ENCODE measurements at places on chromosomes 13 and 19.

GRCh38 chr13:110265682-110266430 is 41.1 kb downstream of the COL4A1 start:
- DNase-seq = no peak

GRCh38 chr13:66914155-66914554 is 316.0 kb downstream of the PCDH9 start:
- DNase-seq = no peak

DNA sequence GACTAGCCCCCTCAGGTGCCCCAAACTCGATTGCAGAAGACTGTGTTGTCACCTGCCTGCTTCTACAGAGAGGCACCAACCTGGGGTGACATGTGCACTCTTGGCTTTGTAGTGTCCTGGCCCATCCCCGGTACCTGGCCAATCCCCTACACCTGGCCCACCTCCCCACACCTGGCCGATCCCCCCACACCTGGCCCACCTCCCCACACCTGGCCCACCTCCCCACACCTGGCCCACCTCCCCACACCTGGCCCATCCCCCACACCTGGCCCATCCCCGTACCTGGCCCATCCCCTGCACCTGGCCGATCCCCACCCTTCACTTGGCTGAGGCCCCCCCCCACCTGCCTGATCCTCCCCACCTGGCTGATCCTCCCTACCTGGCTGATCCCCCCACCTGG is 25.4 kb downstream of the ATP11A start:
- no peak for DNase-seq

- no peak for DNase-seq
These were observed 29.6 kb downstream of the TNFSF11 start for GRCh38 chr13:42603571-42603970.

DNA sequence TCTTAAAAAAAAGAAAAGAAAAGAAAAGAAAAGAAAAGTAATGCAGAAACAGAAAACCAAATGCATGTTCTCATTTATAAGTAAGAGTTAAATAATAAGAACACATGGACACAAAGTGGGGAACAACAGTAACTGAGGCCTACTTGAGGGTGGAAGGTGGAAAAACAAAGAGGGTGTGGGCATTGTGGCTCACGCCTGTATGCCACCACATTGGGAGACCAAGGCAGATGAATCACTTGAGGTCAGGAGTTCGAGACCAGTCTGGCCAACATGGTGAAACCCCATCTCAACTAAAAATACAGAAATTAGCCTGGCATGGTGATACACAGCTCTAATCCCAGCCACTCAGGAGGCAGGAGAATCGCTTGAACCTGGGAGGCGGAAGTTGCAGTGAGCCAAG is 8.1 kb downstream of the ZNF708 start:
- DNase-seq = no peak

DNA sequence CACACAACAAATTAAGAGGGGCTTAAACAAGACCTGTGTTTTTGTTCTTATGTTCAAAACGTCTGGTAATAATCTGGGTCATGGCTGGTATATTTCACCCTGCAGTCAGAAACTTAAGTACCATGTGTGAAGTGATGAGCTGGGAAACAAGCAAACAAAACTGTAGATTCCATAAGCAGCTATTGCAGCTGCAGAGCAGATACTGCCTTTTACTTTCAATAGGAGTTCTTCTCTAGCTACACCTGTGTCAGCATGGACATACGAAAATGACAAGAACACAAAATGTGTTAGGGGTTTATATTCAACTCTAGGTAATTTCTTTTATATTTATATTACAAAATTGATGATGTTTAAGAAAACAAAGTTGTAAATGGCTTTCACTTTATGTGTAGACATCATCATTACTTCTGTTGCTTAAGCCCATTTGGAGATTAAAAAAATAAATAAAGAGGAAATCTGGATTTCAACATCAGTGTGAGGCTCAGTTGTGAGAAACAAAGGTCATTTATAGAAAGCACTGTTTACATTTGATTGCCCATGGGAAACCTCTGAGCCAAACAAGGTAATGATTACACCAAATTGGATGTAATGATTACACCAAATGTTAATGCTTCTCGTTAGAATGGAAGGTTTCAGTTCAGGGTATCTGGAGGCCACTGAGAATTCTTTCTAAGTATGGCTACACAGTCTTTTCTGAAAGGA is 451.0 kb upstream of the SLC10A2 start:
- no peak for DNase-seq

GRCh38 chr13:113527272-113527958 is 36.9 kb upstream of the DCUN1D2 start:
- peak; percentile 40 for DNase-seq

DNA sequence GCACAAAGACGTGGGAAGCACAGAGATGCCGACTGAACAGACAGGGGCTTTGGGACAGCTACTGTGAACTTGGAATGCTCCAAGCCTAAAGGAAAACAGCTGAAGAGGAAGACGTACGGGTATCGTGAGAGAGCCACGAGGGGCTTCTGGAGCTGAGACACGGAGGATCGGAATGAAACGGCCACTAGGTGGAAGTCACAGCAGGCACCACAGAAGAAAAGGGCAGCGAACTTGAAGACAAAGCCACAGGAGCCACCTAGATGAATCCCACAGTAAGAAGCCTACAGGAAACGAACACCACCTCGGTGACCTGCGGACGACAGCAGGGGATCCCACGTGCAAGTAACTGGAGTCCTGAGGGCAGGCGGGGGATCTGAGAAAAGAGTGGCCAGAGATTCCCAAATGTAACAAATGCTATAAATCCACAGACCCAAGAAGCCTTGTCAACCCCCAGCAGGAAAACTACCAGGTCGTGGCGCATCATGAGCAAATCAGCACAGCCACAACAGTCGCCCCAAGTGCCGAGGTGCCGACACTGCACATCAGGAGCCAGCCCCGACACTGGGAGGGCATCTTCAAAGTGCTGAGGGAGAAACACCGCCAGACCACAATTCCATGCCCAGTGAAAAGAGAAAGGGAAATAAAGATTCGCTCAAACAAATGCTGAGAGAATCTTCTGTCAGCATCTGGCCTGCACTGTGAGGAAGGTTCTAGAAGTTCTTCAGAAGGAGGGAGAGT is 39.3 kb upstream of the ISYNA1 start:
- DNase-seq = no peak

DNA sequence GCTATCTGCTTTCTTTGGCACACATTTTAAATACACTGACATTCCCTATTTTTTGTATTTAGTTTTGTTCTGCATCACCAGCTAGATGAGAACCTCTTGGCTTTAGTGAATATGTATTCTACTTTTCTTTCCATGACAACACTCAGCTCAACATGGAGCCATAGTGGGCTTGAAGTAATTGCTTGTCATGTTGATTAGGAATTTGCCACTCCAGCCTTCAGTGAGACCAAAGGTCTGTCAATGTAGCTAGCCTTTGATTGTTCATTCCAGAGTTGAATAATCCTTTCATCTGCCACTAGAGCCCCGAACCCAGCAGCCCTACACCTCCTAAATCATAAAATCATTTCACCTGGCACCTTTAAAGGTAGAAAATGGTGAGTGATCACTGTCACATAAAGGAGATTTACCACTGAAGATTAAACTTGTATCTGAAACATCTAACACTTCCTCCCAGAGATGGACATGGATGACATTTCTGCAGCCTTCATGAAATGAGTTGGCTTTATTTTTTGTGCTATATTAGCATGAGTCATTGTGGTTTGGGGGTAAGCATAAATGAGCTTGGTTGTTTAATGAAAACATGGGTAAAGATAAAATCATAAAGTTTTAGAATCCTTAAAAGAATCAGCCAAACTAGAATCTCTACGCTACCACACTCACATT is 29.2 kb upstream of the GARRE1 start:
- no peak for DNase-seq

GRCh38 chr19:13079542-13079986 is 23.1 kb downstream of the LYL1 start:
- no peak for DNase-seq

DNA sequence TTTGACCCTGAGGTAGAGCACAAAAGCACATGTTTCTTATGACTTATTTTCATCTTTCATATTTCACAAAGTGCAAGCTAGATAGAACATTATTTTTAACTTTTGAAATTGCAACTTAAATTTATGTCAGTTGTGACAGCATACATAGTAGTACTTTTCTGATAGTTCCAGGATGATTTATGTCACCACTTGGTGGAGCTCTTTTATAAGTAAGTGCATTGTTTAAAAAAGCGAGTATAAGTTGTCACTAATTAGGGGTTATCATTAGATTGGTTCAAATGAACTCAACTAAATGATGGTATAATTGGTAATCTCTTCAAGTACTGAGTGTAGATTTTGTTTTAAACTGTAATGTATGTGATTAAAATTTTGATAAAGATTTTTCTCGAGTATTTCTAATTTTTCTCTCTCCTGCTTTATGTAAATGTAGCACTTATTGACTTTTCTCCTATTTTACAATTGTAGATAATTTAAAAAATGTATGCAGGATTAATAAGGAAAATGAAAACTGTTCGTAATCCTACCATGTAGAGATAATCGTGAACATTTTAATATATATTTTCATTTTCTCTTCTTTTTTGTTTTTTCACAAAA is 31.1 kb downstream of the RB1 start:
- peak; percentile 66 for DNase-seq

- DNase-seq = no peak
These were observed 108.1 kb upstream of the SOX1 start for GRCh38 chr13:111958612-111959395.

- no peak for DNase-seq
These were observed 15.6 kb downstream of the NAA16 start for GRCh38 chr13:41326661-41327060.

DNA sequence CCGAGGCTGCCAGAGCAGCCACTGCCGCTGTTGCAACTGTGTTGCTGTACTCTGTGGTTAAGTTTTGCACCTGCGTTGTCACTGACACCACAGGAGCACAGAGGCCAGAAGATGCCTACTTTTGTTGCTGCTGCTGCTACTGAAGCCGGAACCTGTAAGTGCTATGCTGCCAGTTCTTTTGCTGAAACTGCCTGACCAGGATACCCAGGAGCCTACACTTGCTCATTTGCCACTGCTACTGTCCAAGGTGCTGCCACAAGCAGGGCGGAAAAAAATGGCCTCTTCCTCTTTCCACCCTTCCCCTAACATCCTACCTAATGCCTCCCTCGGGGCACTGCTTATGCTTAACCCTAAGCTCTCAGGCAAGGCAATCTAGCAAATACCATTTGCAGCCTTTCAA is 29.0 kb upstream of the NBEA start:
- no peak for DNase-seq

DNA sequence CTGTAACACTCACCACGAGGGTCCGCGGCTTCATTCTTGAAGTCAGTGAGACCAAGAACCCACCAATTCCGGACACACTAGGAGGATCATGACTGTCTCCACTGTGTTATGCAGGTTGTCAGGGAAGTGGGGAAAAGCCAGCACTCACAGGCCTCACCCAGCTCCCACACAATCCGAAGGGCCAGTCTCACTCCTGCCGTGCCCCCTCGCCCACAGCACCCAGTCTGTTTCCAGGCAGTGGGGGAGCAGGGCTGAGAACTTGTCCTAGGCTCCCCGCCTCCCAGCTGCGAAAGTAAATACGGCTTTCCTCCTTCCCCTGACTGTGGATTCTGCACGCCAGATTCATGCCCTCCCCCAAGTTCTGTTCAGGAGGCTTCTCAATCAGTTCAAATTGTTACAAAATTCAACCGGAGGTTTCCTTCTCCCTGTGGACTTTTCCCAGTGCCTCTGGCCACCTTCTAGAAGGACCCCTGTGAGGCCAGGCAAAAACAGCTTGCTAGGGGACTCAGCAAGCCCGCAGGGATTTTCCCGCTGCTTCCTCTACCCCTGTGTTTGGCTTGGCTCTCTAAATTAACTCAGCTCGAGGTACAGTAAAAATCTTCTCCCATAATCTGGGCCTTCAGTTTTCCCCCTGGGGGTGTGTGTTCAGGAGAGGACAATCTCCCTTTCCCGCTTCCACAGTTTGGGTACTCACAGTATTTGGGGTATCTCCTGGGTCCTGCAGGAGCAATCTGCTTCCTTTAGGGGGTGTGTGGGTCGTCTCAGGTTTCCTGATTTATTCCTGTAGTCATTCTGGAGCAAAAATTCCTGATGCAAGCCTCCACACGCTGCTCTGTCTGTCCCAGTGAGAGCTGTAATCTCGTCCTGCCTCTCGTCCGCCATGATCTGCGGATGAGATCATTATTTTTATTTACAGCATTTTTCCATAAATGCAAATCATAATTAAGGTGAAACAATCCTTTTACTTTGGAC is 899.8 kb downstream of the GPC5 start:
- DNase-seq = no peak

GRCh38 chr13:99347911-99348451 is 40.8 kb upstream of the GPR183 start:
- DNase-seq = no peak

GRCh38 chr19:19578252-19578651 is 40.2 kb downstream of the CILP2 start:
- no peak for DNase-seq

DNA sequence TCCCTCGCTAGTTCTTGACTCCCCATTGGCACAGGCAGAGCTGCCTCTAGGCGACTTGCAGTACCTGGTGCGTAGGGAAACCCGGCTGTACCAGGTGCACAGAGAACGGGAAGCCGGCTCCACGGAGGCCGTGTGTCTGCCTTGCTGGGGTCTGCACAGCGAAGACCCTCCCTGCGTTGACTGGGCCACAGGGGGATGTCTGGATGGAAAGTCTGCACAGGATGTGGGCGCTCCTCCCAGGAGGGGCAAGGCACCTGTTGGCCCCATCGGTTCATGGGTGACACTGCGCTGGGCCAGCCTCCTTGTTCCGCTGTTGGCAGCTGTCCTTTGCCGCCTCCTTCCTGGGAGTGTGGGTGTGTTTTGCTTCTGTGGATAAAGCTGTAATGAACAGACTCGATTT is 138.3 kb downstream of the TEX29 start:
- no peak for DNase-seq

DNA sequence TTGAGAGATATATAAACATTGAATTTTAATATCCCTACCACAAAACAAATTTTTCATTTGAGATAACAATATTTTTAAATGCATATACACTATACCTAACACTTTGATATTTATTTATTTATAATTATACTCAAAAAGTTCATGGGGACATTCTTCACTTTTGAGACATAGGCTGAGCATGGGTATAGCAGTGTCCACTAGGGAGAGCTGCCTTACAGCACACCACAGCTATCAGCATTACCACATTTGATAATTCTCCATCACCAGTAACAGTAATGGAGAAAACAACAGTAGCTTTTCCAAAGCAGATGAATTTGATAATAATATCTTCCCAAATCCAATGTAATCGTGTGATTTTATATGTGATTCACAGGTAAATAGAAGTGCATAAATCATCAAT is 626.1 kb downstream of the DACH1 start:
- no peak for DNase-seq

DNA sequence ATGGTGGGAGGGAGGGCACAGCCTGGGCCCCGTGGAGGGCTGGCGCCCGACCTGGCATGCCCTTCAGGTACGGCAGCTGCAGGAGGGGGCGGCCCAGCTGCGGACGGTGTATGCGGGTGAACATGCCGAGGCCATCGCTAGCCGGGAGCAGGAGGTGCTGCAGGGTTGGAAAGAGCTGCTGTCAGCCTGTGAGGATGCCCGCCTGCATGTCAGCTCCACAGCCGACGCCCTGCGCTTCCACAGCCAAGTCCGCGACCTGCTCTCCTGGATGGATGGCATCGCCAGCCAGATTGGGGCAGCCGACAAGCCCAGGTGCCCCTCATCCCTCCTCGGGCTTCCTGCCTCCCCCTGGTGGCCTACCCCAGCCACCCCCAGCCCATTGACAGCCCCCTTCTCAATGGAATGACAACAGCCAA is 16.6 kb upstream of the SHKBP1 start:
- DNase-seq = peak; percentile 63

All from G401 (cell line).